ENCODE measurements at places on chromosomes 12 and 14.

DNA sequence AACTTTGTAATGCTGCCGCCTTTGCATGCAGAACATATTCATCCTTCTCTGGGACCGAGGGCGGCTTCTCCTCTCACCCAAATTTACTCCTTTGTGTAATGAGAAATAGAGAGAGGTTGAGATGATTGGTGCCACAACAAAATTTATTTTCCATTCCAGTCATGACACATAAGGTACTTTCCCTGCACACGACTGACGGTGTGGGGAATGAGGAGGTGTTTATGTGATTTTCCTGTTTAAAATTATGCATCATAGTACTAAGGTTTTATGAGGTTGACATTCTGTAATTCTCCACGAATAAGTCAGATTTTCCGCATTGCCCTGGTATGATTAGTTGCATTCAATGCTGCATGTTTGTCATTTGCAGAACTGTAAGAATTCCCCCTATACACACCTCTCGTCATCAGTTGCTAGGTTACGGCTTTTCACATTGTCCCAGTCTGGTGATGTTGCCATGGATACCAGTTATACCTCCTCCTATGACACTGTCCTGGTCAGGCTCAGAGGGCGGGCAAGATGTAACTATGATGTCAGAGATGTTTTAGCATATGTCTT, 23.1 kb downstream of the BICDL1 start:
- peak; percentile 12 for DNase-seq

- no peak for DNase-seq
These were observed 14.9 kb downstream of the ABCB9 start for GRCh38 chr12:122951406-122951805.

DNA sequence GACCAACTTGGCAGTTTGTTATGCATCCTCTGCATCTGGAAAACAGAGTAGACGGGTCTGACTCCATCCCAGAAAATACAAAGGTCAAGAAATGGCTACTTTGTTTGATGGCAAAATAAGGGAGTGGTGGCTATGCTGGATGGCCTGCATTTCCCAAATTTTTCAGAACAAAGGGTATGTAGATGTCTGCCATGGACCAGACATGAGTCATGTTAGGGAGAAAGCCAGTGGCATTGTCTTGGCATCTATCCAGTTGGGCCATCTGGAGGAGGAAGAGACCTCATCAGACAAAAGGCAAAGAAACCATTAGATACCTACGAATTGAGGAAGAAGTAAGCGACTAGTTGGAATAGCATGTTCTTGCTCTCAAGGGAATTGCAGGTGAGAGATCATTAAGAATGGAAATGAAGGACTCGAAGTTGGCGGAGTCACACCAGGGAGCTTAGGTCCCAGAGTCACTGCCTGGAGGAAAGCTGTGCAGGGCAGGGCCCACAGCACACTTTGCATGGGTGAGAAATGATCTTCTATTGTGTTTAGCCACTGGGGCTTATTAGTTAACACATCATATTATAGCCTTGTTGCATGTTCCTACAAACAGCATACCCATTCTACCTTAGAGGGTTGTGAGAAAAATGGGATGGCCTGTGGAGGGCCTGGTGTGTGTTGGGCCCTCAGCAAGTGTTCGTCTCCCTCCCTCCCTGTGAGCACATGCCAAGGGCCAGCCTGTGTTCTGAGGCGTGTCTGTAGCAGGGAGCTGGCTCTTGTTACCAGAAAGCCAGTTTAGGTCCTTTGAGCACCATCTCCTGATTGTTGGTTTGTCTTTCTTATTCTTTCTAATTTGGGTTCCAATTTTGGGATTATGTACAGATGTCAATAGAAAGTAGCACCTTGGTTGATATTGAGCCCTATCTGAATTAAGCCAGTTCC, 119.4 kb downstream of the KTN1 start:
- DNase-seq: no peak

GRCh38 chr12:4643747-4644146, 5.1 kb downstream of the AKAP3 start:
- no peak for DNase-seq

- no peak for DNase-seq
These were observed 10.7 kb downstream of the SCARB1 start for GRCh38 chr12:124852911-124853427.
